ENCODE measurements at places on chromosomes 11 and 22. TPM values are rescaled to one million over a fixed set of nuclear protein-coding genes. Genes with fewer than 3 reads are reported as not detected.

JAML gene
- total RNA-seq = 0.37 TPM

PACSIN3 gene
- total RNA-seq = 77.1 TPM

MN1 gene
- total RNA-seq = 16.3 TPM

OR4D6 gene
- total RNA-seq = not detected

DNA sequence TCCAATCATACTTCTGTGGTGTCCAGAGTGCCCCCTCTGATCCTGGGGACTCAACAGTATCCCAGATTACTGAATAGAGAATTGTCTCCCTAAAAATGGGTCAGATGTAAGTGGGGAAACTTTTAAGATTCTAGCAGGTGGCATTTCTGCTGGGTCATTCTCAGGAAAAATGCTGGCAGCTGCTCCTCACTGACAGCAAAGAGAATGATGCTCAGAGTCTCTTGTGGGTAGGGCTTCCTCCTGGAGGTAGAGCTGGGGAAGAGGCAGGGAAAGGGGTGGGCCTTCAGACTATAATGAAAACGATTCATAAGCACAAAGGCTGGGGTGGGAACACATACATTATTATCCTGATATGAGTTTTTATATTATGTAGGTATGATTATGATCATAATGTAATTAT, 647.2 kb downstream of the NELL1 start:
- peaks cover 14% of the 10 kb centered on the region for H3K4me1 ChIP-seq
- no peak for DNase-seq
- no peak overlapping the region for H3K27ac ChIP-seq
- H3K4me3 ChIP-seq = no peak overlapping the region
- no peaks in the 10 kb centered on the region for H3K36me3 ChIP-seq

GRCh38 chr11:21631991-21632390, 560.9 kb upstream of the ANO5 start:
- DNase-seq = no peak
- H3K4me3 ChIP-seq = no peak overlapping the region
- no peak overlapping the region for H3K27ac ChIP-seq
- H3K4me1 ChIP-seq = no peaks in the 10 kb centered on the region
- no peaks in the 10 kb centered on the region for H3K27me3 ChIP-seq

GRCh38 chr11:129460714-129461113, 85.1 kb downstream of the BARX2 start:
- no peak for DNase-seq
- H3K4me1 ChIP-seq = peaks cover 18% of the 10 kb centered on the region
- H3K36me3 ChIP-seq = no peaks in the 10 kb centered on the region

GRCh38 chr22:19463008-19463407, 15.5 kb upstream of the C22orf39 start:
- H3K4me1 ChIP-seq = no peaks in the 10 kb centered on the region
- no peak overlapping the region for H3K4me3 ChIP-seq
- H3K27me3 ChIP-seq = no peaks in the 10 kb centered on the region
- peaks cover 44% of the 10 kb centered on the region for H3K36me3 ChIP-seq
- no peak overlapping the region for H3K27ac ChIP-seq

DNA sequence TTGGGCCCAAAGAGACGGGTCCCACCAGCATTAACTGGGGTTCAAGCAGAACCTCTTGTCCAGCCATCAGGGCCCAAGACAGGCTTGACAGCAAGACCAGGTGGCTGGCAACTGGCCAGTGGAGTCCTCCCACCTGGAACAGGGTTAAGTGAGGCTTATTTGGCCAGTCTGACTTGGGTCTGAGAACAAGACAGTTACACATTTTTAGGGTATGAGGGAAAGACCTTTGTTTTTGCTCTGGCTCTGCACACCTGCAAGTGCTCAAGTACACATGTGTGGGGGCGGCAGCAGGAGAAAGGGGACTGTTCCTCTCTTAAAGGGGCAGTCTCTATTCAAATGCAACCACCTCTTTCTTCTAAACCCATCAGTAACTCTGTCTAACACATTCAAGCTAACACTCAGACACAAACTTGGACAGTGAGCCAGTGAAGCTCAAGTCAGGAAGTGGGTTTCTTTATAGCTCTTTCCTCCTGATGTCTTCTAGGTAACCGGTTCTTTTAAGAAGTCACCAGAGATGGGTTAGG, 116.2 kb downstream of the ETS1 start:
- no peak for DNase-seq
- no peaks in the 10 kb centered on the region for H3K27me3 ChIP-seq
- H3K27ac ChIP-seq = no peak overlapping the region
- peaks cover 8% of the 10 kb centered on the region for H3K36me3 ChIP-seq
- H3K4me3 ChIP-seq = no peak overlapping the region

DNA sequence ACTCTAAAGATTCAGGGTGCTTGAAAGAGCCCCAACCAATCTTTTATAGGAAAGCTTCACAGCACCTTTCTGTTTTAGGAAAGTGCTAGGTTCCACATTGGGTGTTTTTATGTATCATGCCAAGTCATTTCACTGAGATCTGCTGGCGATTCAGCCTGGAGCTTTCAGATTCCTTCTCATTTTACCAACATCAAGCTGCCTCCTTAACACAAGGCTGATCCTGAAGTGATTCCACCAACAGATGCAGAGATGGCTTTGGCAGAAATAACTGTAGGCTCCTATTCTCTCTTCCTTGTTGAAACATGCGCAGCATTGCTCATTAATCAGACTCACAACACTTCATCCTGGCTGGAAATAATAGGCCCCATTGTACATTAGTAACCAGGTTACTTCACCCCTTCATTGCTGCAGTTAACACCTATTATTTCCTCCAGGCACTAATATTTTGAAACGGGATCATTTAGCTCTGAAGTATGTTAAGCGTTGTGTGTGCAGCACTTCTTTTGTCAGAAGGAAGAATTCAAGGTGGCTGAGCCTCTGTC, 89.0 kb downstream of the OPCML start:
- DNase-seq = no peak
- H3K4me1 ChIP-seq = peaks cover 32% of the 10 kb centered on the region
- no peaks in the 10 kb centered on the region for H3K27me3 ChIP-seq
- peaks cover 3% of the 10 kb centered on the region for H3K36me3 ChIP-seq

- peaks cover 2% of the 10 kb centered on the region for H3K27me3 ChIP-seq
- no peak overlapping the region for H3K4me3 ChIP-seq
- peaks cover 38% of the 10 kb centered on the region for H3K4me1 ChIP-seq
- no peaks in the 10 kb centered on the region for H3K36me3 ChIP-seq
- H3K27ac ChIP-seq = no peak overlapping the region
- DNase-seq = no peak
Measured at GRCh38 chr11:64150481-64151239, 15.3 kb downstream of the MACROD1 start.

GRCh38 chr11:114607753-114608459, 12.3 kb upstream of the NXPE4 start:
- no peak overlapping the region for H3K4me3 ChIP-seq
- H3K27ac ChIP-seq = no peak overlapping the region
- no peaks in the 10 kb centered on the region for H3K4me1 ChIP-seq
- DNase-seq = no peak
- no peaks in the 10 kb centered on the region for H3K27me3 ChIP-seq
- H3K36me3 ChIP-seq = peaks cover 34% of the 10 kb centered on the region

GRCh38 chr11:75468534-75469340, 35.7 kb upstream of the KLHL35 start:
- H3K27me3 ChIP-seq = no peaks in the 10 kb centered on the region
- H3K4me3 ChIP-seq = no peak overlapping the region
- peaks cover 28% of the 10 kb centered on the region for H3K4me1 ChIP-seq
- DNase-seq = no peak

GRCh38 chr11:88818978-88819377, 246.8 kb downstream of the GRM5 start:
- no peaks in the 10 kb centered on the region for H3K27me3 ChIP-seq
- H3K27ac ChIP-seq = no peak overlapping the region
- H3K36me3 ChIP-seq = no peaks in the 10 kb centered on the region
- H3K4me1 ChIP-seq = peaks cover 11% of the 10 kb centered on the region
- H3K4me3 ChIP-seq = no peak overlapping the region

DNA sequence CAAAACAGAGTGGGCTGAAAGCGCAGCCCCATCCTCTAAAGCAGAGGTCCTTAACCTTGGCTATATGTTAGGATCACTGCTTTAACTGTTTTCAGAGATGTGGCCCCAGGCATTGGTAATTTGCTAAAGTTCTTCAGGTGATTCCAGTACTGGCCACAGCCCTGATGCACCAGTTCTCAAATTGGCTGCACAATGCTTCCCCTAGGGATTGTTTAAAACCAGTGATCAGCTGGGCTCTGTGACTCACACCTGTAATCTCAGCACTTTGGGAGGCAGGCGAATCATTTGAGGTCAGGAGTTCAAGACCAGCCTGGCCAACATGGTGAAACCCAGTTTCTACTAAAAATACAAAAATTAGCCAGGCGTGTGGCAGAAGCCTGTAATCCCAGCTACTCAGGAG, 8.4 kb upstream of the IRAG1 start:
- peaks cover 4% of the 10 kb centered on the region for H3K27me3 ChIP-seq
- DNase-seq = no peak
- H3K4me3 ChIP-seq = no peak overlapping the region
- H3K27ac ChIP-seq = no peak overlapping the region

GRCh38 chr22:22936180-22936914, 48.7 kb downstream of the IGLL5 start:
- no peaks in the 10 kb centered on the region for H3K36me3 ChIP-seq
- peaks cover 52% of the 10 kb centered on the region for H3K27me3 ChIP-seq

DNA sequence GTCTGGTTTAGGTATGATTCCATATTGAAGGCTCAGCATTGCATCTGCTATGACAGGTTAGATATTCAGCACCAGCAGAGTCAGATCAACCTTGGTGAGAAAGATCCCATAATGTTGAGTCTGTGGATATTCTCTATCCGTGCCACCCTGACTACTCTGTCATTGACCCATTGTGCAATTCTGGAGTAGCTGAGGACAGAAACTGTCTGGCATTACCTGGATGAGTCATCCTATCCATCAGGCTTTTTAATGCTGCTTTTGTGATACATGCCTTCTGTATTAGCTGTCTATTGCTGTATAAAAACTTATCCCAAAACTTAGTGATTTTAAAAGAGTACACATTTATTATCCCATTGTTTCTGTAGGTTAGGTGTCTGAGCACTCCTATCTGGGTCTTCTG, 189.1 kb upstream of the FAT3 start:
- H3K4me1 ChIP-seq = no peaks in the 10 kb centered on the region
- no peaks in the 10 kb centered on the region for H3K36me3 ChIP-seq
- no peaks in the 10 kb centered on the region for H3K27me3 ChIP-seq
- no peak overlapping the region for H3K4me3 ChIP-seq
- no peak overlapping the region for H3K27ac ChIP-seq

DNA sequence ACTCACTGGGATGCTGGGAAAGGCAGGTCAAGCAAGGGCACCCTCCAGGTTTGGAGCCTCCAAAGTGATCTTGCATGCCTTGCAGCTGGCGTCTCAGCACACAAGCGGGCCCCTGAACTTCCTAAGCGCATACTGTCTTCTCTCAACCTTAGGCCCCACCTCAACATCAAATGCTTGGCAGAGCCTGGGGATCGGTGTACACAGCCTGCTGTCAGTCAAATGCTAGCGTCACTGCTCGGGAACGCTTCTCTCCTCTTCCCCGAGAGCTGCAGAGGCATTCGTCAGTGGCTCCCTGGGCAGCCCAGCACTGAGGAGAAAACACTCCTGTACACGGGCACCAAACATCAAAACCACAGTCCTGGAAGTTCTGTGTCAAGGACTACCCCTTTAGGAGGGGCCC, 124.9 kb downstream of the C11orf58 start:
- H3K36me3 ChIP-seq = peaks cover 3% of the 10 kb centered on the region
- DNase-seq = no peak
- H3K27me3 ChIP-seq = no peaks in the 10 kb centered on the region
- no peaks in the 10 kb centered on the region for H3K4me1 ChIP-seq

GRCh38 chr11:78954261-78954660, 379.6 kb upstream of the NARS2 start:
- no peak overlapping the region for H3K27ac ChIP-seq
- H3K36me3 ChIP-seq = no peaks in the 10 kb centered on the region
- no peak for DNase-seq
- H3K4me1 ChIP-seq = peaks cover 24% of the 10 kb centered on the region
- no peaks in the 10 kb centered on the region for H3K27me3 ChIP-seq

DNA sequence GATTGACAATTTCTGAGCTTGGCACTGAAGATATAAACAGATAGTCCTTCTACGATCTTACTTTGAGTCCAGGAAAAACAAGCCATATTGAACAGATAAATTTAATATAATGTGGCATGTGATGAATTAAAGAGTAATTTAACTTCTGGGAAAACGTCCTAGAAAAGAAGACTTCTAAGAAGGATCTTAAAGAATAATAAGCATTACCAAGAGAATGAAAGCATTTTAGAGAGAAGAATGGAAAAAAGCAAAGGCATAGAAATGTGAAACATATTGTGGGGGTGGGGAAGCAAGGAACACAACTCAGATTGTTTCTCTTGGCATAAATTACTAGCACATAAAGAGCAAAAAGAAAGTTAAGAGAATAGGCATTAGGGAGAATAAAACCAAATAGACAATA, 5.4 kb downstream of the DDIAS start:
- no peak for DNase-seq
- H3K4me1 ChIP-seq = peaks cover 47% of the 10 kb centered on the region
- no peak overlapping the region for H3K27ac ChIP-seq
- no peaks in the 10 kb centered on the region for H3K27me3 ChIP-seq
- peaks cover 15% of the 10 kb centered on the region for H3K36me3 ChIP-seq

GRCh38 chr11:45265969-45266675, 20.0 kb downstream of the SYT13 start:
- no peak for DNase-seq
- H3K36me3 ChIP-seq = no peaks in the 10 kb centered on the region

GRCh38 chr11:67370351-67371076, 2.9 kb downstream of the CLCF1 start:
- H3K4me1 ChIP-seq = peaks cover 43% of the 10 kb centered on the region
- H3K36me3 ChIP-seq = no peaks in the 10 kb centered on the region

- H3K4me3 ChIP-seq = no peak overlapping the region
- peaks cover 93% of the 10 kb centered on the region for H3K27me3 ChIP-seq
- no peak for DNase-seq
- no peaks in the 10 kb centered on the region for H3K36me3 ChIP-seq
- no peak overlapping the region for H3K27ac ChIP-seq
Measured at GRCh38 chr22:22105364-22105763, 122.8 kb upstream of the TOP3B start.

DNA sequence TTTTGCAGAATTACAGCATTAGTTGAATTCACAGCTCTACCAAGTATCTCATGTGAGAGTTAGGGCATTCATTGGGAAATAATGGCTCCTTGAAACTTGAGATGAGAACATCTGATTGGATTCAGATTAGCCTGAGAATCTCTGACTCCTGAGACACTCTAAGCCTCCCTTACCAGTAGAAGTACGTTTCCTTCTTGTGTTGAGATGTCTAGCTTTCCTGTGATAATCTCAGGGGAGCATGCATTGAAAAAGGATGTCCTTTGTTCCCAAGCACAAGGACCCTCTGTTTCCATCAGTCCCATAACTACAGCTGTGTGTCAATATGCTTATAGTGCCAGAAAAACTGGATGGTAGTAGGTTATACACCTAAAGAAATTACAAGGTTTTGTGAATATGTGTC, 35.2 kb upstream of the RDX start:
- no peak overlapping the region for H3K27ac ChIP-seq
- no peak for DNase-seq
- peaks cover 11% of the 10 kb centered on the region for H3K4me1 ChIP-seq
- H3K27me3 ChIP-seq = 0 out of 2 replicates have a peak, but pooled peaks cover 2% of the 10 kb centered on the region
- no peak overlapping the region for H3K4me3 ChIP-seq
- H3K36me3 ChIP-seq = peaks cover 27% of the 10 kb centered on the region
